ENCODE measurements at places on chromosomes 6 and 20.

DNA sequence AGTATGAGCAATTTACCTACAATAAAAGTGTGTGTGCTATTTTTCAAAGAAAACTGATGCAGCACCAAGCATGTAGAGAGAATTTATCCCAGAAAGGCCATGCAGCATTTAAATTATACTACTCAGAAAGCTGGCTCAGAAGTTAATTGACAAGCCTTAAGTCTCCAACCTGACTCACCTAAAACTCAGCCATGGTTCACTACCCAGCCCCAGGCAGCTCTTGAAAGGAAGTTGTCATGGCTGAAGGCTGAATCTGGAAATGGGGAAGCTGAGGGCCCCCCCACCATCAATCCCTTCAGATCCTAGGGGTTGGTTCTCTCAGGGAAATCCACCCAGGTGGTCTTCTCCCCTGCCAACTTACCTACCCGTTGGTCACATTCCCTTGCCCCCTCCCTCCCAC lies 19.7 kb downstream of the PPIL6 start:
- DNase-seq = no peak

- DNase-seq = no peak
Observed at GRCh38 chr20:33176101-33176500, 8.1 kb downstream of the BPIFA2 start.

DNA sequence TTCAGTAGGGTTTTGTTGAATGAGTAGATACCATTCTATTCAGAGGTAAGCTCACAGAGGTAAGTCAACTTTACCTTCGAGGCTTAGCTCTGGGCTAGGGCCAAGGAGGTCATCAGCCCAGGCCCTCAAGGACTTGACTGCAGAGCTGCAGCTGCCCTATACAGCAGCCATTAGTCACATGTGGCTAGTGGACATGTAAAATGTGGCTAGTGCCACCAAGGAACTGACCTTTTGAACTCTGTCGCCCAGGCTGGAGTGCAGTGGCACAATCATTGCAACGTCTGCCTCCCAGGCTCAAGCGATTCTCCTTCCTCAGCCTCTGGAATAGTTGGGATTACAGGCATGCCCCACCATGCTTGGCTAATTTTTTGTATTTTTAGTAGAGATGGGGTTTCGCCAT lies 47.9 kb upstream of the EPB41L1 start:
- no peak for DNase-seq

DNA sequence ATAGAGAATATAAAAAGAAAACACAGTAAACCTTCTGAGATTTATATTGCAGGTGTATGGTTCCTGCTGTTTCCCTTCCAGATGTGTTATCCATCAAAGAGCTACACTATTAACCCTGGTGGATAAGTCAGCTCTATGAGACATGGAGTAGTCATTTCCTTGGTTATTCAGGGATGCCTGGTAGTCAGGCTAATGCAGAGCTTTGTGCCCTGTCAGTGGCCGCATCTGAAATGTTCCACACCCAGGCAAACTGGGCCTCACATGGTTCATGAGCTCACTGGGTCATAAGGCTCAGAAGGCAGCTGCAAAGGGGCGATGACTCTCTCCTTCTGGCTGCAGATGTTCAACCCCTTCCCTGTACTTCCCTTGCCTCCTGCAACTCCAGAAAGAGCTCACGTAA lies 473.6 kb downstream of the EPHA7 start:
- DNase-seq = no peak

DNA sequence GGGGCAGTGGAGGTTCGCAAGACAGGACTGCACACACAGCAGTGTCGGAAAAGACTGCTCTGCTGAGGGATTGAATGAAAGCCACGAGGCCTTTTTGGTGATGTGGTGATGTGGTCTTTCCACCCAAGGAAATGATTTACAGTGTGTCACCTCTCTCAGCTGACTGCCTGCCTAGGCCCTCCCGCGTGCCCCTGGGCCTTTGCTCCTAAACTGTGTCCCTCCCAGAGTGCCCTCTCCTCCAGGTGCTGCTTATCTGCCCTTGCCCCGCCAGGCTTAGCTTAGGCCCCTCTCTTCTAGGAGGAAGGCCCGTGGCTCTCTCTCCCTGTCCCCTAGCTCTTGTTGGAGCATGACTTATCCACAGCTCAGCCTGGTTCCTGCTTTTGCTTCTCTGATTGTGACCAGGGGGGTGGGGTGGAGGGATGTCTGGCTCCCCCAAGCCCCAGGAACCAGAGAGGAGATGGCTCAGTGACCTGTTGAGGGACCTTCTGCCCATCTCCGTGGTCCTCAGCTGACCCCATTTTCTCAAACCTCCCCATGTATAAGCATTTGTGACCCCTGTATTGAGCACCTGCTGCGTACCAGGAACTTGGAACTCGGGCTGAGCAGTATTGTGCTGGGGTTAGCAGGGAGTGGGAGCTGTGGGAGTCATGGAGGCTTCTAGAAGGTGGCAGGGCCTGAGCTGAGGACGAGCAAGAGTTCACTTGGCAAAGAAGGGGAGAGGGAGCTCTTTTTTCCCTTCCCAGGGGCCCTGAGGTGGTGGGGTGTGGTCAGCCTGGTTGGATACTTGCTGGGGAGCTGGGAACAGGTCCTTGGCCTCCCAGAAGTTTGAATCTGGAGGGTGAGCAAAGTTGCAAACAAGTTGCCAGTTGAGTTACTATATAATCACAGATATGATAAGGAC lies 2.2 kb downstream of the SRC start:
- DNase-seq = no peak

- no peak for DNase-seq
Observed at GRCh38 chr6:116385459-116385802, 14.7 kb downstream of the DSE start.

DNA sequence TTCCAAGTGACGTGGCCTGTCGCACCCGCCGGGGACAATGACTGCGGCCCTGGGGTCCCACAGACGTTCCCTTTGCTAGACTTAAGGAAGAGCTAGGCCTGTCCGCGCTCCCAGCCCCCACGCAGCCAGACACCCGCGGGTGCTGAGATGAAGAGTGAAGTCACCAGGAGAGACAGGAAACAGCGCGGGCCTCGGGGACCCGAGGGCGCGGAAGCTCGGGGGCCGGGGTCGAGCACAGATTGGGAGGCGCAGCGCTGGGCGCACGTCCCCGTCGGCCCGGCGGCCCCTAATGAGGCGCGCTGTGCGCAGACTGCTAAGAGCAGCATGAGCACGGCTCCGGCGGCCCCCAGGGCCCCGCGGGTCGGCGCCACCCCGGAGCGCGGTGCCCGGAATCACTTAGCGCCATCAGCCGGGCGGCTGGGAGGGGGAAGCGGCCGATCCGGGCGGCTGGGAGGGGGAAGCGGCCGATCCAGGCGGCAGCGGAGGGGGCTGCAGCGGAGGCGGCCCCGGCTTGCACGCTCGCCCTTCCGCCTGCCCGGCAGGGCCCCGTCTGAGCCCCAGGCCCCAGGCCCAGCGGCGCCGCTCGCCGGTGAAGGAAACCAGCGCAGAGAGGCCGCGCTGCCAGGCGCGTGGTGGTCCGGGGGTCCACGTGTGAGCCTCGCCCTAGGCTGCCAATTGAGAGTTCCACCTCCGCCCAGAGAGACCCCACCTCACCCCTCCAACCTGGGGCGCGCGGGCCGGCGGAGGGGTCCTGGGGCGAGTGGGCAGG lies 8.3 kb upstream of the AVP start:
- no peak for DNase-seq

DNA sequence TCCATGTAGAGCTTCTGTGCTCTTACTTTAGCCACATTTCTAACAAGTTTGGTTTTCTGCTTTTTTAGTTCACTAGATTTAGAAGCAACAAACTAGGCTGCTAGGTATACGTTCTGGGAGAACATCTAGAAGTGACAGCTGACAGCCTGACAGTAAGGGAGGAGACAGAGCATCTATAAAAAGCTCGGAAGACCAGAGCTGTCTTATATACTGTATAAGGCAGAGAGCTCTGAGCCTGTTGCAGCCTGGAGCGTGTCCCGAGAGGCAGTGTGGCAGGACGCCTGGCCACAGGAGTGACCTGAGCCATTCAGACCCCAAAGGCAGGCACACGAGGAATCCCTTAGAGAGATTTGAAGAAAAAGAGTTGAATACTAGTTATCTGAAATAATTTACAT lies 24.6 kb downstream of the PPP1R14C start:
- DNase-seq = no peak

DNA sequence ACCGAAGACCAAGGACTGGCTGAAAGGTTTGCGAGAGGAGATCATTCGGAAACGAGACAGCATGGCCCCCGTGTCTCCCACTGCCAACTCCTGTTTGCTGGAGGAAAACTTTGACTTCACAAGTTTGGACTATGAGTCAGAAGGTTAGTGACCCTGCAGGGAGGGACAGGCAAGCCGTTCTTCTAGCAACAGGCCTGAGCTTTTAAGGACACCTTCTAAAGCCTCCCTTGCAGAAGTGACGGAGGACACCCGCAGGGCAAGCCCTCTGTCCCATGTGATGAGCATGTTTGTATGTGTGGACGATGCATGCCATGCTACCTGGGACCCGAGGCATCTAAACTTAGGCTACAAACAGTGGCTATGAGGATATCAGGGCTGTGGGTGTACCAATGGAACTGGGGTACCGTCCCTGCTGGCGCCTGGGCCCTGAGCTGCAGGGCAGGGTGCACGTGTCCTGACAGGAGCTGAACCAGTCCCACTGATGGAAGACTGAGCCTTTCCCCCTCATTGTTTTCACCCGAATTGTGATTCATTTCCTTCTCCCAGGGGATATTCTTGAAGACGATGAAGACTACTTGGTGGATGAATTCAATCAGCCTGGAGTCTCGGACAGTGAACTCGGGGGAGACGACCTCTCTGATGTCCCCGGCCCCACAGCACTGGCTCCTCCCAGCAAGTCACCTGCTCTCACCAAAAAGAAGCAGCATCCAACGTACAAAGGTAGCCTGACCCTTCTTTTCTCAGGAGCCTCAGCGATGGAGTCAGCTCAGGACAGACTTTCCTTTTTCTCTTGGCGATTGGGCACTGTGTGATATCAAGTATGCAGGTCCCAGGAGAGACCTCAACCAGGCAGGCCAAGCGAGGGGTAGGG lies 84.4 kb downstream of the SERAC1 start:
- DNase-seq = no peak

- DNase-seq = no peak
Observed at GRCh38 chr6:161444464-161444863, 170.6 kb upstream of the AGPAT4 start.

GRCh38 chr6:29071831-29072723 lies 15.0 kb downstream of the OR2B3 start:
- no peak for DNase-seq

DNA sequence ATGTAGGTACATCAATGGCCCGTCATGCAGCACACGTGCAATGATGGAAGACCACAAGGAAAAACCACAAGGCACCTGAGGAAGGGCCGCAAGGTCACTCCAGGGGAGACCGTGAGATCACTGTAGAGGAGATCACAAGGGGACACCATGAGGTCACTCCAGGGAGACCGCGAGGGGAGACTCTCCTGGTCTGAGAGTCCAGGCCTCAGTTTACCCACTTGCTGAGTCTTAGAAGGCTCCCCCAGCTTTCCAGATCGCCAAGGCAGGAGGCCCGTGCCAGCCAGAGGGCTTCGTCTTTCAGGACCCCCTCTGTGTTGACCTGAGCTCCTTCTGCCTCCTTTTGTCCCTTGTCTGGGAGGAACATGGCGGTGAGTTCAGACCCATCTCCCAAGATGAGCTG lies 232.2 kb downstream of the ERMARD start:
- no peak for DNase-seq

DNA sequence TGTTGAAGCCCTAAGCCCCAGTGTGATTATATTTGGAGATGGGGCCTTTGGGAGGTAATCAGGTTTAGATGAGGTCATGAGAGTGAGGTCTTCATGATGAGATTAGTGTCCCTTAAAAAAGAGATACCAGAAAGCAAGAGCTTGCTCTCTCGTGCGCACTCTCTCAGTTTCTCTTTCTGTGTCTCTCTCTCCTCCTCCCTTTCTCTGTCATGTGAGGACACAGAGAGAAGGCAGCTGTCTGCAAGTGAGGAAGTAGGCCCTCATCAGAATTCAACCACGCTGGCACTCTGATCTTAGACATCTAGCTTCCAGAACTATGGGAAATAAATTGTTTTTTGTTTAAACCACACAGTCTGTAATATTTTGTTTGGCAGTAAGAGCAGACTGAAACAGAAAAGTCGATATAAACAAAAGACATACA lies 180.5 kb downstream of the IBTK start:
- DNase-seq = no peak

GRCh38 chr6:72856801-72857200 lies 234.9 kb downstream of the KCNQ5 start:
- DNase-seq = no peak

DNA sequence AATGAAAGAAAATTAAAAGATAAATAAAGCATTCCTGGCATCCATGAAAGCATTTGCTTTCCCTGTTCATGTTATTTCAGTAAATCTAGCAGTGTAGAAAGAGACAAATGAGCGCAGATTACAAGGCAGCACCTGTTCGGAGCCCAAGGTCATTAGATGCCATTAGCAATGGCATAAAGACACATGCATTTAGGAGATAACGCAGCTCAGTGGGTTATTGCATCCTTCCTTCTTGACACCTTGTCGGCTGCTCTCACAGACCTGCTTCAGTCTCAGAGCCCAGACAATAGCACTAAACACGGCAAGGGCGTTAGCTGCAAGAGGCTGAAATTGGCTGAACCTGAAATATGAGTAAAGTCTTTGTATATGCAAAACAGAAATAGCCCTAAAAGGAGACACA lies 140.3 kb downstream of the ATXN1 start:
- no peak for DNase-seq

DNA sequence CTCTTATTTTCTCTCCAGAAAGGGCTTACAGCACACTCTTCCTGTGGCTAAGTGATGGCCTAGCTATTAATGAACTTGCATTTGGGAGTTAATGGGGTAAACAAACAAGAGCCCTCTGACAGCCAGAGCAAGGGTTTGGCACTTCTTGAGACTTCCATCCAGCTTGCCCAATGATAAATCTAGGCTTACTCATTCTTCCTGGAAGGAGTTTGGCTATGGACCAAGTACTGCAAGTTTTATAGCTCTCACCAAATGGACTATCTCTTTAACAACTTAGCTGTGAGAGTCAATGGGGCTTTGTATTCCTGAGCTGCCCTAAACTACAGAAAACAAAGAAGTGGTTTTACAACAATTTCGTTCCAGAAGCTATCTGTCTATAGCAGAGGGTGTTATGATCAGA lies 16.7 kb upstream of the PI3 start:
- no peak for DNase-seq

- no peak for DNase-seq
Observed at GRCh38 chr20:64001607-64002011, 20.7 kb downstream of the PRPF6 start.

Measured in stimulated activated CD8-positive, alpha-beta memory T cell treated with anti-CD3 and anti-CD28 coated beads, Interleukin-7, amount 100 ng/mL, for 1 hour (primary cell).